ENCODE measurements at places on chromosomes 7 and 10.

DNA sequence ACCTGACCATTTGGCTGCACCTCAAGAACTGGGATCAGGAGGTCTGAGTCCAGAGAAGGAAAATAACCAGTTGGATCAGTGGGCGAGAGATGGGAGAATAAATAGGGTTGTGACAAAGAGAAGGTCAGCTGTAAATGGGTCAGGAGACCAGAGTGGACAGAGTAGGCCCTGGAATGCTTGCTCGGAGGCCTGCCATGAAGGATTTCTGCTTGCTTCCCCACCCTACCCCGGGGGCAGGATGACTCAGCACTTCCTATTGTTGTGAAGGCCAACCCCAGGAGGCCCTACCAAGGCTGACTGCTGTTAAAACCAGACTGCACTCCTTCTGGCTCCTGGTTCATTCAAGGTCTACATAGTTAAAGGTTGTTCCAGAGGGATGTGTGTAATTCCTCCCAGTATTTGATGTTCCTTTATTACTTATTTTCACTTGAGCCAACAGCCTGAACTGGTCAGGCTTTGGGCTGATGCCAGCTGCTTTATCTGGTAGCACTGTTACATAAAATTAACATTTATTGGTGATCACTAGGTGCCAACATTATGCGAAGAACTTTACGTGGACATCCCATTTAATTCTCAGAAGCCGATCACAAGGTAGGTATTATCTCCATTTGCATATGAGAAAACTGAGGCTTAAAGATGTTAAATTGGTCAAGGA, 27.3 kb upstream of the IFRD1 start:
- peak; percentile 64 for DNase-seq

GRCh38 chr7:11430841-11431240, 401.2 kb downstream of the THSD7A start:
- DNase-seq: no peak

DNA sequence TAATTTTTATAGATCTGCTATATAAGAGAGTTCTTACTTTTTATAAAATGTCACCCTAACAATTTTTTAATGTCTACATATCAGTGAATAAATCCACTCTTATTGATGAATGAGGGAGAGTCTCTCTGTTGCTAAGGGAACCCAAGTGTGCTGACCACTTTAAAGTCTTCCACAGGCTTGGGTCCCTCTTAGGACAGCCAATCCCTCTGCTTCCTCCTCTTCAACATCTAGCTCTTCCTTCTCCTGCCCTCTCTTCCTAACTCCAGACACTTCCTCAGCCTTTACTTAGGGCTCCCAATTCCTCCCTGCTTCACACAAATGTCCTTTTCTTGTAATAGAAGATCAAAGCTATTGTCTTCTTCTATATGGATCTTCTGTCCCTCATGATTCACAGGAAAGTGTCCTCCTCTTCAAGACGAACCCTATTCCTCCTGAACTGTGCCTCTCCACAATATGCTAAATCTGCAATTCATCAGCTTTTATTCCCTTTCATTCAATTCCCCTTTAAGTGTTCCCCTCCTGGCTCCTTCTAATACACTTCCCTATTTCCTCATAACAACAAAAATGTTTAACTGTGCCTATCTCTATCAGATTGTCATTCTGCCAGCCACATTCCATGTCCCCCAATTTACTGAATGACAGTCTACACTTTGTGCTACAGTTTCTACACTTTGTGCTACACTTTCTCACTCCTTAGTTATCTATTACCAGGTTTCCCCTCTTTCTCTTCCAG, 37.7 kb downstream of the CDK6 start:
- no peak for DNase-seq

DNA sequence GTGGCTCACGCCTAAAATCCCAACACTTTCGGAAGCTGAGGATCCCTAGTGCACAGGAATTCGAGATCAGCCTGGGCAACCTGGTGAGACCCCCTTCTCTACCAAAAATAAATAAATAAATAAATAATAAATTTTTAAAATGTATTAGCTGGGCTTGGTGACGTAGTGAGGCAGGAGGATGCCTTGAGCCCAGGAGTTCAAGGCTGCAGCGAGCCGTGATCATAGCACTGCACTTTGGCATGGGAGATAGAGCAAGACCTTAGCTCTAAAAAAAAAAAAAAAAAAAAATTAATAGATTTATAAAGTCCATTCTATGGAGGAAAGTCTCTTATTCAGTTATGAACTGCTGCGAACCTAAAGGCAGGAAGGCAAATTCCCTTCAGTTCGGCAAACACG, 1.1 kb upstream of the PTPN12 start:
- no peak for DNase-seq

DNA sequence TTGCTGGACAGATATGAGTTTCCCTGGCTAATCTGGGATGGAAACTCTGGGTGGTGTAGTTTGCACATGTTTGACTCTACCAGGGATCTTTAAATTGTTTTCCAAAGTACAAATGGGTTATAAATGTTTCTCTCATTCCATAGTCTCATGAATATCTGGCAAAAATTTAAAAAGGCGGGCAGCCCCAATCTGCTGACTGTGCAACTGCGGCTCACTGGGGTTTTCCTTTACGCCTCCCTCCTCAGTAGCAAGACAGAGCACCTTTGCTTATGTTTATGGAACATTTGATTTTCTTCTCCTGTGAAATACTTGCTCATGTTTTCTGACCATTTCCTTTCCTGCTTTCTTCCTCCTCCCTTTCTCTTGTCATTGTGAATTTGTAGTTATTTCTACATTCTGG, 105.0 kb downstream of the ADAM12 start:
- no peak for DNase-seq

GRCh38 chr7:117153016-117153545, 169.8 kb downstream of the WNT2 start:
- DNase-seq: no peak

GRCh38 chr7:132548489-132549078, 27.7 kb downstream of the PLXNA4 start:
- no peak for DNase-seq

- DNase-seq: no peak
These were observed at the start of gene FGF8 for GRCh38 chr10:101775273-101776160. Gene FGF8 (minus strand): TSS chr10:101776114. CDS start chr10:101775900, 214 bp downstream.

GRCh38 chr7:130951303-130951975, 217.4 kb upstream of the KLF14 start:
- DNase-seq: peak; percentile 79

GRCh38 chr7:155206318-155207020, 91.2 kb upstream of the INSIG1 start:
- DNase-seq: peak; percentile 89

DNA sequence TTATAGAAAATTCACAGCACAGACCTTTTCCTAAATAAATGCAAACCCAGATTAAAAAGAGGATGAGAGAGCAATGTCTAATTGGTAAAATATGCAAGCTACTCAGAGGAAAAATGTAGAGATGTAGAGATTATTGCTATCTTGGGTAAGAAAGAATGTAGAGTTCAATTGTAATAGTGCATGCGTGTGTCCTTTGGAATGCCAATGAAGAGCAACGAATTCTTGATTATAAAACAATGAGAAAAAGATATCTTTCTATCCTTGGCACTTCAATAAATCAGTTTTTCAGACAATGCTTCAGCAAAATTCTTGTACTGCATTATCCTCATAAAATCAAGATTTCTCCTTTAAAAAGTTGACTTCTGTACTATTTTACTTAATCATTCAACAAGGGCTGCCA, 50.9 kb downstream of the SEMA3D start:
- DNase-seq: no peak

DNA sequence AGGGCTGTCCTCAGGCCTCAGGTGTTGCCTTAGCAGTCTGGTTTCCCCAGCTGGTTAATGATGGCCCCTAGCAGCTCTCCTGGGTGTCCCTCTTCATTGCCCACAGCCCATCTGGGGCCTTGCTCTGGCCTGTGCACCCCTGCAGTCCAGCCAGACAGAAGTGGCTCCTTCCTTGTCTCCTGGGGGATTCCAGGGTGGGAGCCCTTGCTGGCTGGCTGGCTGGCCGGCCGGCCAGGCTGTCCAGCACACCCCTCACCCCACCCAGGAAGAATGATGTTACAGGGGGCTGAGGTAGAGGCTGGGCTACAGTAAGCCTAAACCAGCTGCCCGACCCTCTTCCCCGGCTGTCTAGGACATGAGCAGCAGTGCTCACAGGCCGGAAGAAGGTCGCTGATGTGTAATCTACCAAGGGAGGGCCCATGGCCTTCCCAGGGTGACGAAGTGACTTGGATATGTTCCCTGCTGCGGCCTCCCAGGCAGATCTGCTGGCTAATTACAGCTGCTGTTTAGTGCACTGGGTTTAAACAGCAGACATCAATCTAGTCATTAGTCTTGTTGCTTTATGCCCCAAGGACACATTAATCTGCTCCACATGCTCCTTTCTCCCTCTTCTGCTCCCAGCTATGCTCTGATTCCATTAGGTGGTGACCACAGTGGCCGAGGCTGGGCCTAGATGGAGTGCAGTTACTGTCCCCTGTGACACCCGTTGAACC, 53.8 kb upstream of the LRRC4 start:
- no peak for DNase-seq

DNA sequence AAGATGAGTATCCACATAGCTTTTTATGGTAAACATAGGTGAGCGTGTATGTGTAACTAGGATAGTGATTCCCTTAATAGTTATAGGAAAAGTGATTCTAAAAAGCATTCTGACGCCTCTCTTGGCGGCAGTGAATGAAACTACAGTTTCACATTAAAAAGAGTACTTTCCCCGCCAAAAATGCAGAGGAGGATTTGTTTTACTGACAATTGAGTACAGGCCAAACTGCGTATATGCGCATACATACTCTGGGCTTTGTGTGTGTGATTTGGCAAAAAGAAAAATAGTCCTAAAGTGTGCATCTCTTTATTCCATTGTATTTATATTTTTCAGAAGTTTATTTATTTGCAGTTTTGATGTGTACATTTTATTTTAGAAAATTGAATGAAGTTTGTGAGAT, 10.3 kb downstream of the CUL1 start:
- no peak for DNase-seq

DNA sequence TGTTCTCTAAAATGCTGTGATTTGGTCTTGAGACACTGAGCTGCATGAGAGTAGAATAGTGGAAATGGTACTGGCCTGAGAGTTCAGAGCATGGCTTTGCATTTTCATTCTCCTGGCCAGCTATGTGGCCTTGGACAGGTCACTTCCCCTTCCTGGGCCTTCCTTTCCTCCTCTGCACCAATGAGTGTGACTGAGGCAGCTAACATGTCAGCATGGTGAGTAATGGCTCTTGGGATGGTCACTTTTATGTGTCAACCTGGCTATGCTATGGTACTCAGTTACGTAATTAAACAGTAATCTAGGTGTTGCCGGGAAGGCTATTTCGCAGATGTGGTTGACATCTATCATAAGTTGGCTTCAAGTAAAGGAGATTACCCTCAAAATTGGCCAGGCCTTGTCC, 109.3 kb downstream of the RTKN2 start:
- DNase-seq: no peak

DNA sequence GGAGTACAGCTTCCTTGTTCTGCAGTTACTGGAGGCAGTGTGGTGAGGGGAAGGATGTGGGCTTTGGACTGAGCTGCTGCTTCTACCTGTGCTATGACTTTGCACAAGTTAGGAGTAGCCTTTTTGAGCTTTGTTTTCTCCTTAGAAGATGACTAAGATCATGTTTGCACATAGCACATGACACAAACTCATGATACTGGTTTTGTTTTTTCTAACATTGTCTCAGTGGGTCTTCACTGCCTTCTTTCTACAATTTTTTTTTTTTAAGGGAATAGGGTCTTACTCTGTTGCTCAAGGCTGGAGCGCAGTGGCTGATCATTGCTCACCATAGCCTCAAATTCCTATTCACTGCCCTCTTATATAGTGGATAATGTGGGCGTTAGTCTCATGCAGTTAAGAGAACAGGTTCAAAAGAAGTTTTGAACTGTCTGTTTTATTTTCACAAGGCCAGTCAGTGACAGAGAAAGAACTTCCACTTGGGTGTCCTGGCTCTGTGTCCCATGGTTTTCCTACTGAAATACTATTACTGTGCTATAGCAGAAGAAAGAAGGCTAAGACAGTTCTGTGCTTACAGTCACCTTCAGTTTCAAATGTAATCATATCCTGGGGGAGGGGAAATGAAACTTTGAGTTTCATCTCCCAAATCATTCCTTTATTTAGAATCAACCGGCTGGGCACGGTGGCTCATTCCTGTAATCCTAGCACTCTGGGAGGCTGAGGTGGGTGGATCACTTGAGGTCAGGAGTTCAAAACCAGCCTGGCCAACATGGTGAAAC, 72.0 kb downstream of the KAT6B start:
- no peak for DNase-seq

DNA sequence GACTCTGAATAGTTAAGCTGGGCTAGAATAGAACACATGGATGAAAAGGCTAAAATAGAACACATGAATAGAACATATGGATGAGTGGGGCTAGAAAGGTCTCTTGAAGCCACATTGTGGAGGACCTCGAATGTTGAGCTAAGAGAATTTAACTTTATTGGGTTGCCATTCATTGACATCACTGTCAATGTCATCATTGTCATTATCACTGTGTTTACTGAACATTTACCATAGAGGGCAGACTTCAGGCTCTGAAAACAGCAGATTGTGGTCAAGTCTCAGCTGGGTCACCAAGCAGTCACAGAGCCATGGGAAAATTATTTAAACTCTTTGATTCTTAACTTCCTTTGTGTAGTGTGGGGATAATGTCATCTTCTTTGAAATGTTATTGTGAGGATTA, 80.4 kb downstream of the WDFY4 start:
- no peak for DNase-seq

- DNase-seq: no peak
These were observed 251.1 kb downstream of the IPMK start for GRCh38 chr10:58016614-58017013.

- DNase-seq: no peak
These were observed 2.8 kb upstream of the CUL1 start for GRCh38 chr7:148695953-148696352.

DNA sequence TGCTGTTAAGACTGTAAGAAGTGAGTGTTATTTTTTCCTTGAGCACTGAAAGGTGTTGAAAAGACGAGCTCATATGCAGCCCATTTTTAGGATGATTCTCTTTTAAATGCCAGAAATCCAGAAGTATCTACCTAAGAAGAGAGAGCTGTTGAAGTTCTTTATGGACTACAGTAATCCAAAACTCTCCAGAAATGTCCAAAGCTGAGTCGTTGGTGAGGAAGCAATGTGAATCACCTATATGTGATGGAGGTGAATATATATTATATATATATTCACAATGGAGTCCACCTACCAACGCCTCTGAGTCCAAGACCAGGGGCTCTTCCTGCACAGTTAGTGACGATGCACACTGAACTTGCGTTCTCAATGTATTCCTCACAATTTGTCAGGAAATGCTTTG, 252.7 kb upstream of the PITRM1 start:
- DNase-seq: no peak

DNA sequence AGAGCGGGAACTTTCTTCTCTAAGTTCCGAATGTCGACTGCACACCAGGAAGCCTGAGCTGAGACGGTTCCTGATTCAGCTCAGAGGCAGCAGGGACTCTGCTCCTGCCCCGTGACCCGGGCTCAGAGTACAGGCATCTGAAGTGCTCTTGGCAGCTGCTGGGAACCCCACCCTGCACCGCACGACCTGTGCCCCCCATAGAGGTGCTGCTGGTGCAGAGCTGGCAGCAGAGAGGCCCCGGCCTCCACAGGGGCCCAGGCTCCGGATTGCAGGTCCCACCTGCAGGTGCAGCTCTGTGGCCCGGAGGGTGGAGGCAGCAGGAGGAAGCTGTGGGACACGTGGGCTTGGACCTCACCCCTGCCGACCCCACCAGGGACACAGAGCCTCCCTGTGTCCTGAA, 39.5 kb upstream of the ADGRA1 start:
- DNase-seq: no peak
